Bladder microvascular endothelial cell (primary cell): ENCODE measurements at places on chromosomes 5 and 9. TPM values are rescaled to one million over a fixed set of nuclear protein-coding genes. Genes with fewer than 3 reads are reported as not detected.

Gene FLT4
- 78.0 and 431 TPM in 2 replicates for total RNA-seq

Gene TAF11L5
- total RNA-seq = not detected in 2 replicates

Gene PCDHGA12
- 1.8 and 6.2 TPM in 2 replicates for total RNA-seq

Gene STPG3
- total RNA-seq = not detected in 2 replicates

Gene SPOCK1
- total RNA-seq = 1.6 and 20.9 TPM in 2 replicates

Gene JAKMIP2
- under 0.01 TPM in 1 of 2 replicates, not detected in the other for total RNA-seq

Gene CARTPT
- total RNA-seq = not detected in 2 replicates

Gene FOXI1
- not detected in 2 replicates for total RNA-seq

Gene PRRT1B
- not detected in 2 replicates for total RNA-seq

Gene PCDHA12
- under 0.01 TPM in 1 of 2 replicates, not detected in the other for total RNA-seq

Gene PCDHGB6
- total RNA-seq = 1.6 and 3.9 TPM in 2 replicates

Gene SCAMP1
- 33.7 and 71.5 TPM in 2 replicates for total RNA-seq

Gene GRM6
- not detected in 2 replicates for total RNA-seq

Gene SPATA9
- total RNA-seq = not detected in 2 replicates

Gene EFNA5
- total RNA-seq = 0.81 and 53.3 TPM in 2 replicates

Gene IGIP
- total RNA-seq = 2.4 and 6.0 TPM in 2 replicates

Gene LRRC8A
- 76.4 and 165 TPM in 2 replicates for total RNA-seq

Gene SPATA31E1
- not detected in 2 replicates for total RNA-seq

Gene SAXO1
- total RNA-seq = under 0.01 TPM in 1 of 2 replicates, not detected in the other

Gene ZMYND19
- 14.7 and 15.0 TPM in 2 replicates for total RNA-seq

Gene IGFBPL1
- total RNA-seq = 0.25 TPM in 1 of 2 replicates, not detected in the other

Gene PGM5
- total RNA-seq = 2.6 and 108 TPM in 2 replicates

Gene GTF2H2
- 6.5 and 16.0 TPM in 2 replicates for total RNA-seq

Gene JMY
- total RNA-seq = 5.5 and 16.1 TPM in 2 replicates

Gene SLC6A7
- not detected in 2 replicates for total RNA-seq

Gene MYOZ3
- total RNA-seq = 0.16 and 0.88 TPM in 2 replicates

Gene TLR4
- 24.3 and 211 TPM in 2 replicates for total RNA-seq

Gene KCTD16
- total RNA-seq = under 0.01 and 0.06 TPM in 2 replicates

Gene C5
- total RNA-seq = 2.1 and 2.3 TPM in 2 replicates

Gene ANKRD34B
- total RNA-seq = not detected in 2 replicates

Gene SPEF2
- total RNA-seq = 0.63 and 0.81 TPM in 2 replicates

Gene CCIN
- 0.16 and 1.2 TPM in 2 replicates for total RNA-seq

Gene CDX1
- total RNA-seq = not detected in 2 replicates

Gene ZFP2
- 0.65 and 1.2 TPM in 2 replicates for total RNA-seq

Gene RNF14
- 37.4 and 82.6 TPM in 2 replicates for total RNA-seq

Gene NCBP1
- 28.7 and 49.9 TPM in 2 replicates for total RNA-seq

Gene GNA14
- 2.6 and 69.0 TPM in 2 replicates for total RNA-seq

Gene CD180
- 0.31 TPM in 1 of 2 replicates, not detected in the other for total RNA-seq

Gene NR5A1
- not detected in 2 replicates for total RNA-seq

Gene NUTM2F
- not detected in 2 replicates for total RNA-seq

Gene BDP1
- total RNA-seq = 12.1 and 36.1 TPM in 2 replicates

Gene ROPN1L
- 0.25 and 1.6 TPM in 2 replicates for total RNA-seq

Gene DND1
- 0.38 and 0.49 TPM in 2 replicates for total RNA-seq

Gene TRPM6
- 1.8 and 2.3 TPM in 2 replicates for total RNA-seq

Gene FOXD4L5
- total RNA-seq = under 0.01 and 0.06 TPM in 2 replicates

Gene ANKRD55
- total RNA-seq = 0.49 and 0.82 TPM in 2 replicates

Gene VPS13A
- total RNA-seq = 16.7 and 51.9 TPM in 2 replicates

Gene DOK3
- 3.4 and 4.5 TPM in 2 replicates for total RNA-seq

Gene YIPF5
- total RNA-seq = 40.3 and 117 TPM in 2 replicates

Gene KIF3A
- 4.2 and 12.3 TPM in 2 replicates for total RNA-seq

Gene SLC36A3
- total RNA-seq = not detected in 2 replicates

Gene SVEP1
- total RNA-seq = under 0.01 and 1.4 TPM in 2 replicates
